ENCODE measurements at places on chromosomes 13 and 19.

- DNase-seq, result peak; percentile 85
Measured at GRCh38 chr19:44746946-44747738, 1.4 kb upstream of the BCL3 start.

GRCh38 chr19:11887611-11888531 lies at the start of gene ZNF69:
Gene ZNF69 (plus strand): TSS chr19:11887782. CDS start chr19:11887924, 142 bp downstream.
- peak; percentile 87 for DNase-seq

- DNase-seq, result no peak
Measured at GRCh38 chr13:105665284-105665683, 870.2 kb downstream of the EFNB2 start.

GRCh38 chr13:51929699-51930098 lies 67.9 kb downstream of the CCDC70 start:
- DNase-seq, result no peak

DNA sequence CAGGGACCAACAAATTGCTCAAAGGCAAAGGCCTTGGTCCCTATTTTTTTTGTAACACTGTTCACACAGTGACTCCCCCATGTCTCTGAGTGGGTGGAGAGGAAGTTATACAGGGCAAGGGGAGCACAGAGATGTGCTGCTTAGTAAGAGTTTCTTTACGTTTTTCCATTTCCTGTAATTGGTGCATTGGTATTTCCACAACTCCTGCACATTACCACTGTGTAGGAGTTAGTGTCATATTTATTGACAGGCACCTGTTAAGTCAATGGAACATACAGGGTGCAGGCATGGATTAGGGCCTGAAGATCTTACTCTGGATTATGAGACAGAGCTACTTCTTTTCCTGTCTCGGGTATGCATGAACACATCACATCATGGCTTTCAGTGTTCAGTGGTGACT lies 45.2 kb downstream of the SOX21 start:
- DNase-seq, result no peak

GRCh38 chr19:55490478-55491432 lies 2.5 kb downstream of the SSC5D start:
- DNase-seq, result no peak

- DNase-seq, result no peak
Measured at GRCh38 chr19:28185646-28186045, 1027.3 kb downstream of the UQCRFS1 start.

GRCh38 chr13:60402022-60402421 lies 5.0 kb downstream of the TDRD3 start:
- DNase-seq, result no peak

GRCh38 chr19:47356900-47357299 lies 7.8 kb downstream of the DHX34 start:
- DNase-seq, result no peak

DNA sequence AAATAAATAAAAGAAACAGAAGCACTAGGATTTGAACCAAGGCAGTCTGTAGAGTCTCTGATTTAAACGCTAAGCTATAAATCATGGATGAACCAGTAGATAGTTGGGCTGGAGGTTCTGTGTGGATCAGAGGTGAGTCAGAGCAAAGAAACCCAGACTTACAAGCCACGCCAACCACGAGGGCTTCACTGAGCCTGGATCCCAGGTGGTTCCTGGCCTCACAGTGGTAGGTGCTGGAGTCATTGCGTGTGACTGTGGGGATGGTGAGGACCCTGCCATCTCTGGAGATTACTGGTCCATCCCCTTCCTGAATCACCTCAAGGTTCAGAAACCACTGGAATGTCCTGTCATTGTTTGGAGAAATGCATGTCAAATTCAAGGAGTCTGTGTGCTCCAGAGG lies 19.3 kb upstream of the CEACAM20 start:
- no peak for DNase-seq

- DNase-seq, result no peak
Measured at GRCh38 chr13:37645181-37645740, 46.7 kb upstream of the POSTN start.

- no peak for DNase-seq
Measured at GRCh38 chr19:345320-345879, 804 bp upstream of the MIER2 start.

GRCh38 chr19:30883071-30883470 lies 466.2 kb downstream of the TSHZ3 start:
- no peak for DNase-seq

DNA sequence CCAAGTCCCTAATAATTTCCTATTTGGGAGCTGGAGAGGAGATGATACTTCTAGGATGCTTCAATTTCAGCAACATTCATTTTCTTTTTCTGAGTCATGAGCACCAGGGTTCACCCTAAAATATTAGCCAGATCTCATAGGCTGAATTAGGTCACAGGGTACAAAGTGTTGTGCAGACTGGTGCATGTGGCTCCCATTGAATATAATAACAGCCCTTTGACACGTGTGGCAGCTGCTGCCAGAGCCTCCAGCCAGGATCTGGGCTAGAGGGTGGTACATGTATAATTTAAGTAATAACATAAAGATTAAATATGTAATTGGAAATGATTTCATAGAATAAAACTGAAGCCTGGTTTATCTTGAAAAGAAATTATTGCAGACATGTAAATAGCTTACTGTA lies 244.9 kb downstream of the ATP8A2 start:
- no peak for DNase-seq

- no peak for DNase-seq
Measured at GRCh38 chr13:108959234-108959633, 329.8 kb downstream of the MYO16 start.

GRCh38 chr13:48562296-48563066 lies 29.6 kb upstream of the RCBTB2 start:
- DNase-seq, result peak; percentile 91

DNA sequence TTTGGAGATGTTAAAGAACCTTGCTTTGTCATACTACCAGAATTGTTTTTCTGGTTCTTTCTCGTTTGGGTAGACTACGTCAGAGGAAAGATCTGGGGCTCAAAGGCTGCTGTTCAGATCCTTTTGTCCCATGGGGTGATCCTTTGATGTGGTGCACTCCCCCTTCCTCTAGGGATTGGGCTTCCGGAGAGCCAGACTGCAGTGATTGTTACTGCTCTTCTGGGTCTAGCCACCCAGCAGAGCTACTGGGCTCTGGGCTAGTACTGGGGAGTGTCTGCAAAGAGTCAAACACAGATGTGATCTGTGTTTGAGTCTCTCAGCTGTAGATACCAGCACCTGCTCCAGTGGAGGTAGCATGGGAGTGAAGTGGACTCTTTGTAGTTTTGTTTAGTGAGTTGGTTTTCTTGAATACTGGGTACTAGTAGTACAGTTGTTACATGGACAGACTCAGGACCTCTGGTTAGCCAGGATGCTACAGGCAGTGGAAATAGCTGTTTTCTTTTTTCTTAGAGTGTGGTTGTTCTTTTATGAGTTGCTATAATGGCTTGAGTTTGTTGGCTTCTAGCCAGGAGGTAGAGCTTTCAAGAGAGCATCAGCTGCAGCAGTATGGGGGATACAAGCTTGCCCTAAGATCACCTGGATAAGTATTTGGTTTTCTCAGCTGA lies 34.4 kb downstream of the DNAJC15 start:
- no peak for DNase-seq

DNA sequence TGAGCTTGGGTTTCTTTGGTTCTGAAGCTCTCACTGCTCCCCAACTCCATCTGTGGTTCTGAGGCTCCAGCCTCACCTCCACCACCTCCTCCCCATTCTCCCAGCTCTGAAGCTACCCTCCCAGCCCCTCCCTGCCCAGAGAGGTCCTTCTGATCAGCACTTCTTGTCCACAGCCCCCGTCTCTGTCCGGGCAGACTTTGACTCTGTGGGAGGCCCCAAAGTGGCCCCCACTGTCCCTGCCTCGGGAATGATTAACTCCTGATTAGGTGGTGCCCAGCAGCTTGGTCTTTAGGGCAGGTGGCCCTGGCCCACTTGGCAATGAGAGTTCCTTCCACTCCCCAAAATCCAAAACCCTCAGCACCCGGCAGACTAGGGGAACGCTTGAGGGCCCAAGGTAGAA lies 14.4 kb downstream of the EVI5L start:
- no peak for DNase-seq

DNA sequence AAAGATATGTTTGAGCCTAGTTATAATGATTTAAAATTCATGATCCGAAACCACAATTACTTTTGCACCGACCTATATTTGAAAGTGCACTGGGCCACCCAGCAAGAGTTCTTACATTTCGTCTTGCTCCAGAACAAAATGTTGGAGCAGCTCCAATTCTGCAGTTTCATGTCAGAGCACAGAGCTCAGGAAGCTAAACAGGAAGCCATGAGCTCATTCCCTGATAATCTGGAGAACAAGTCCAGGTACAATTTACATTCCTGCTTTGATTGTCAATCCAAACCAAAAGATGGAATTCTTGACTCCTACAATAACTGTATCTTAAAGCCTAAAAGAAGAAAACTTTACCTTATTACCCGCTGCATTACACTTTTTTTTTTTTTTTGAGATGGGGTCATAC lies 131.8 kb downstream of the KCTD12 start:
- DNase-seq, result no peak

DNA sequence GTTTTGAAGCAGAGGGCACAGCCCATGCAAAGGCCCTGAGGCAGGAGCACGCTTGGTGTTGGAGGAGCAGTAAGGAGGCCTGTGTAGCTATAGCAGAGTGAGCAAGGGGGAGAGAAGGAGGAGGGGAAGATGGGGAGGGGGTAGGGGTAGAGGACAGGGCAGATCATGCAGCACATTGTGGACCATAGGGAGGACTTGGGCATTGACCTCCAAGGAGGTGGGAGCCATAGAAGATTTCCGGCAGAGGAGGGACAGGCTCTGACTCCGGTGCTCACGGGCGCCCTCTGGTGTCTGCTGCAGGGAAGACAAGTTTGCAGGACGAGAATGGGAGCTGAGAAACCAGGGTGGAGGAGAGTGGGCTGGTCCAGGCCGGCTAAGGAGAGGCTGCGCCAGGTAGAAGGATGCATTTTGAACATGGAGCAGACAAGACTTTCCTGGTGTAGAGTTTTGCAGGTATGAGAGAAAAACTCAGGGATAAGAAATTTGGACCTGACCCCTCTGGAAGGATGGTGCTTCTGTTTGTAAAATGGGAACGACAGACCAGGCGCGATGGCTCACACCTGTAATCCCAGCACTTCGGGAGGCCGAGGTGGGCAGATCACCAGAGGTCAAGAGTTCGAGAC lies 13.7 kb upstream of the CREB3L3 start:
- DNase-seq, result peak; percentile 80

DNA sequence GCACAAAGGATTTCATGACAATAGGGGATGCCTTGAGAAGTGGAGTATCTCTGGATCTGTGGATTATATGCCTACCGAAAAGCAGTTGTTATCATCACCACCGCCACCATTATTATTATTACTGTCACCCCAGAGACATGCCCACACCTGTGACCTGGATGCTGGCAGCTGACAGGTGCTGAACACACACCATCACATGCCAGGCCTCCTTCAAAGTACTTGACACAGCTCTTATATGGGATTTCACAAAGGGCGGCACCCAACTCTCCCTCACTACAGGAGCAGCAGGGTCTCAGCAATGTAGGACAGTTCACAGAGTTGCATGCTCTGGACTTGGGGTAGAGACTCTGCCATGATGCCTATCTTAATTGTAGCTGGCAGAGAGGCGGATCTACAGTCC lies 5.6 kb upstream of the GPR42 start:
- DNase-seq, result no peak

- no peak for DNase-seq
Measured at GRCh38 chr19:29683009-29683408, 17.7 kb downstream of the PLEKHF1 start.

GRCh38 chr19:2170219-2170618 lies 6.5 kb downstream of the DOT1L start:
- no peak for DNase-seq

DNA sequence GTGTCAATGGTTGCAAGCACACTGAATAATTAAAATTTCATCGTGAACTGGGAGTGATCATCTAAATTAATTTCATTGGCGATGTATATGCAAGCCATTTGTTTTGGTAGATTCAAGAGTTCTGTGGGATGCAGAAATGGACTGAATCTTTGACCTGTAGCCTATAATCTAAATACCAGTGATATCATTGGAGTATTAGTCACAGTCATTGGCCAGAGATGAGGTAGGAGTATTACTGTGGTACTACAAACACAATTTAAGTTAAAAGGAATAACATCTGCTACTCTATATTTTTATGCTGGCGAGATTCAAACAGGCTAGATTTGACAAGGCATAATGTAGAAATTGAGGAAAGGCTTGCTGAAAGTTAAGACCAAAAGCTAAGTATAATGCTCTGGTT lies 14.0 kb downstream of the FRY start:
- no peak for DNase-seq

DNA sequence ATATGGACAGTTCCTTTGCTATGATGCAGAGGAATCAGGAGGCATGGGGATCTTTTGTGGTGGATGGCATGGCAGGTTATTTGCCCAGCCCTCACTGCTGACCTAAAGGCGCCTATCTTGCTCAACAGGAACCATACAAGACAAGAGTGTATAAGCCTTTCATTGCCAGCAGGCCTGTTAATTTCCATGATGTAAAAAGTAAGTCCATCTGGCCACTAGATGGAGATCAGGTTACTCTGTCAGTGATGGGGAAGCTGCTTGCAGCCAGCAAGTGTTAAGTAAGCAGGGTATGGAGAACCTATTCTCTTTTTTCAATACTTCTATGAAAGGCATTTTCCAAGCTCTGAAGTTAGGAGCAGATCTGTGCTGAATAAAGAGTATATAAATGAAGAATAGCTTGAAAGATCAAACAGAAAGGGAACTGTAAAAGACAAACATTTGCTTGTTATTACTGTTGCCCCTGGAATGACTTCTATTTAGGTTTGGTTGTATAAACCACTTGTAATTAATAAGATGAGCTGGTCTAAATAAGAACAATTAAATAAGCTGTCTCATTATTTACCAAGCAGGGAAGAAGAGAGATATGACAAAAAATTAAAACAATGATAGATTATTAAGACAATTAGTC lies 210.9 kb downstream of the RGCC start:
- peak; percentile 92 for DNase-seq

GRCh38 chr13:40986101-40986856 lies 32.8 kb downstream of the ELF1 start:
- DNase-seq, result no peak

DNA sequence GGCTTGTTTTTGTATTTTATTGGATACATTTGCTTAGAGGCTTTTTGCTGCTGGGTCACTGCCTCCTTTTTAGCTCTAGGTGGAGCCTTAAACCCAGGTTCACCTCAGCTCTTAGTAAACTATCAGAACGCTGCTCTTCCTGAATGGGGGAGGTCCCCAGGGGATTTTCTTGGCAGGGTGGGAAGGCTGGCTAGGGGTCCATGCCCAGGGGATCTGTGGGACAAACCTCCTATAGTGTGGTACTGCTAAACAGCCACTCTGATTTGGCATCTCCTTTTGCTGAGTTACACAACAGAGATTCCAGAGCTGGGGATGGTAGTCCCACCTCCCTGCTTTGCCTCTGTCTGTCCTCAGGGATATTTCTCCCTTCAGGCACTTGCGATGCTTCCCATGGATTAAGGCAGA lies 204.9 kb downstream of the ZIC5 start:
- no peak for DNase-seq

- no peak for DNase-seq
Measured at GRCh38 chr13:44232774-44233173, 140.8 kb upstream of the SERP2 start.

- no peak for DNase-seq
Measured at GRCh38 chr19:45780146-45780447, 2.2 kb downstream of the DMPK start.
